ENCODE measurements at places on chromosomes 4 and X.

GRCh38 chr4:89939994-89940393, 45.3 kb downstream of the MMRN1 start:
- no peak for DNase-seq

GRCh38 chr4:100312615-100313350, 122.5 kb upstream of the DDIT4L start:
- DNase-seq: no peak

DNA sequence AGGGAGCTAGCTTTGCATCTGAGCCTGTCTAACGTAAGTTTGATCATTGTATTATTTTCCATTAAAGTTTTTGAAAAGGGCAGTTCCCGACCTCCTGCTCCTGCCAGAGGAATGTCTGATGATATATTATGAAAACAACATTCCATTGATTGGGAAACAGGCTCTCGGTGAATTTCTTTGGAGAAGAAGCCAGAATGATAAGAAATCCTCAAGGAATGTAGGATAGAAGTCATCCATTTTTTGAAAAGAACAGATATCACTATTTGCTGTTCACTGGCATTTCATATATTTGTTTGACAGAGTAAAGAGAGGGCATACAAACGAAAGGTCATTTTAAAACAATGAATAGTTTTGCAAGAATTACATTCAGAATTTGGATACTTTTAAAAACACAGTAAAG, 781.0 kb upstream of the HTR2C start:
- no peak for DNase-seq

GRCh38 chr4:168766604-168767316, 243.3 kb downstream of the CBR4 start:
- DNase-seq: no peak

GRCh38 chrX:9188117-9188516, 154.2 kb upstream of the FAM9B start:
- no peak for DNase-seq
